Kidney (tissue), 22 donors: ENCODE measurements at places on chromosomes 5 and 9. TPM values are rescaled to one million over a fixed set of nuclear protein-coding genes. Genes with fewer than 3 reads are reported as not detected.
A peak's percentile ranks its signal among the peaks of the same experiment; 100 is the strongest.

The INSL6 gene
- total RNA-seq: 0.47 TPM

The IL4 gene
- not detected for total RNA-seq

DNA sequence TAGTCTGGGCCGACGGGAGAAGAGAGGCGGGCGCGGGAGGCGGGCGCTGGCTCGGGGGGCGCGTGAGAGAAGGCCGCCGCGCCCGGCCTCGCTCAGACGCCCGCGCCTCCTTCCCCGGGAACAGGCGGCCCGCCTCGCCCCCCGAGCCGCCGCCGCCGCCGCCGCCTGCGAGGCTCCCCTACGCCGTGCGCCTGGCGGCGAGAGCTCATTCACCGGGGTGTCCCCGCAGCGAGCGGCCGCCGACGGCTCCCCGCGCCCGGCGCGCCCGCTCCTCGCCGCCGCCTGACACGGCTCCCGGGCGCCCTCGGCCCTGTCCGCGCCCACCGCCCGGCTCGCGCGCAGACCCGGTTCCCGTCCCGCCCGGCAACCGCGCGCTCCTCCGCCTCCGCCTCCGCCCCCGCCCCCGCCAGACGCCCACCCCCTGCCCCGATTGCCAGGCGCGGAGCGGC lies at the start of gene GNAQ:
TSS of gene GNAQ (minus strand) at position 368 of the 449 bp plus-strand sequence. CDS start 576 bp downstream, outside the sequence.
- peak; percentile 77 for DNase-seq
- H3K27ac ChIP-seq: peak within 1 kb of the TSS; percentile 95
- H3K4me3 ChIP-seq: peak within 1 kb of the TSS; percentile 70
- H3K36me3 ChIP-seq: no peaks in the 10 kb centered on the region

DNA sequence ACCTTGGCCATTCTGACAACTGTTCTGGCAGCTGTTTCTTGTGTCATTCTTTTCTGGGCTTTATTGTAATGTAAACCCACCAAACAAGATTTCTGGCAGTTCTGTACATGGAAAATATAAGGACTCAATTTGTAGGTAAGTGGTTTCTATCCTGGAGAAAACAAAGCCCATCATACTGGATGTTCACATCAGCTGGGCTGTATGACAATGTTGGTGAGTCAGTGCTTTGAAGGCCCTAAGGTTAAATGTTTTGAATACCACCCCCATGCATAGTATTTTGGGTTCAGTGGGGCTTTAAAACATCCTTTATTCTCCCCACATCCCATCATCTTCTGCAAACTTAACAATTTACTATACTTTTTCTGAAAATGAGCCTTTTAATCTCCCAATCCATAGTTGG lies 52.5 kb downstream of the SH3GL2 start:
- DNase-seq: no peak
- no peaks in the 10 kb centered on the region for H3K27me3 ChIP-seq
- H3K36me3 ChIP-seq: no peaks in the 10 kb centered on the region
- no peak overlapping the region for H3K27ac ChIP-seq
- H3K4me1 ChIP-seq: no peaks in the 10 kb centered on the region

DNA sequence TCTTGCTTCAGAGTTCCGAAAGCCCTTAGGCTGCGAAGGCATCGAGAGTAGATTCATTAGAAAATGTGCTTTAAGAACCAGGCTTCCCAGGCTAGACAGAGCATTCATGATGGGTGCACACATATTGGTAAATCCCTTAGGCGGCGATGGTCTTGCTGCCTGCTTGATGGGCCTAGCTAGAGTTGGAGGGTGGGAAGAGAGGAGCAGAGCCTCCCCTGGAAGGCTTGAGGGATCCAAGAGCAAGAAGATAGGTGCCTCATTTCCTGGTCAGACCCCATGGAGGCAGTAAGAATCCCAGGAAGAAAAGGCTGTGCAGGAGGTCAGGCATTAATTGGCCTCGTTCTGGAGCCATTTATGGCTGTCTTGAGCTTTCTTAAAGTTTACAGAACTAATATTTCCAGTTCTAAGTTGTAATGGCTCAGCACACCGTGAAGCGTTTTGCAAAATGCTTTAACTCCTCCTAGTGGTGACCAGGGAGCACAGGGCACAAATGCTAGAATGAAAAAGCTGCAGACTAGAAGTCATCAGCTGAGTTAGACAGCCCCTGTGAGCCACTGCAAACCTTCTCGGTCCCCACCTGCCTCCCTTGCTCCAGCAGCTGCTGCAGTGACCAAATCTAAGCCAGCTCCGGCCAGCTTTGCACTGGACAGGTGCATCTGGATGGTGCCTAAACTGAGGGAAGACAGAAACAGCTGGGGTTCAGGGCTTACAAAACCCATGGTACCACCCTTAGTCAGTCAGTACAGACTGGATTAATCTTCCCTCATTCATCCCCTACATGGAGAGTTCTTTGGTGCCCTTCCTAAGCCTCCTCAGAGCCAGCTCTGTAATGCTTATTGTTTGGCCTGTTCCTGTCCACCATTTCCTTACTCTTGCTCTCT lies 14.7 kb downstream of the SLC45A2 start:
- no peak overlapping the region for H3K4me3 ChIP-seq
- H3K4me1 ChIP-seq: no peaks in the 10 kb centered on the region
- no peak for DNase-seq
- H3K36me3 ChIP-seq: no peaks in the 10 kb centered on the region
- no peaks in the 10 kb centered on the region for H3K27me3 ChIP-seq

GRCh38 chr5:172860520-172861443 lies 26.7 kb downstream of the ERGIC1 start:
- H3K36me3 ChIP-seq: no peaks in the 10 kb centered on the region
- H3K27ac ChIP-seq: peak overlapping the region; percentile 97
- H3K4me3 ChIP-seq: no peak overlapping the region
- H3K4me1 ChIP-seq: peaks cover 51% of the 10 kb centered on the region
- DNase-seq: peak; percentile 94

DNA sequence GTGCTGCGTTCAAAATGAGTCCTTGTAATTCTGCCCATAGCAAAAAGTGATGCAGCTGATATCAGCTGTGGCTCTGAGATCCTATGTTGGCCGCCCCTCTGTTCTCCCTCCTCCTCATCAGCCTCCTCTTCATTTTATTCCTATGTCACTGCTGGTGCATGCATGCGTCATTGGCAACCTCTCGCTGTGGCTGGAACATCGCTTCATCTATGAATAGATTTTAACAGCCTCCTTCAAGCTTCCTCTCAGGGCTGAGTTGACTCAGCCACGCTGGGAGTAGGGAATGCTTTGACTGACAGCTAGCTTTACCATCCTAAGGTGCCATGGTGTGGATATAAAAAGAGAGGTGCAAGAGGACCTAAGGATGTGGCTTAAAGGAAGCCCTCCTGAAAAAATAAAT lies 303.5 kb downstream of the PLK2 start:
- no peaks in the 10 kb centered on the region for H3K27me3 ChIP-seq
- H3K4me3 ChIP-seq: no peak overlapping the region
- no peak for DNase-seq
- H3K4me1 ChIP-seq: no peaks in the 10 kb centered on the region
- H3K36me3 ChIP-seq: no peaks in the 10 kb centered on the region
- no peak overlapping the region for H3K27ac ChIP-seq

DNA sequence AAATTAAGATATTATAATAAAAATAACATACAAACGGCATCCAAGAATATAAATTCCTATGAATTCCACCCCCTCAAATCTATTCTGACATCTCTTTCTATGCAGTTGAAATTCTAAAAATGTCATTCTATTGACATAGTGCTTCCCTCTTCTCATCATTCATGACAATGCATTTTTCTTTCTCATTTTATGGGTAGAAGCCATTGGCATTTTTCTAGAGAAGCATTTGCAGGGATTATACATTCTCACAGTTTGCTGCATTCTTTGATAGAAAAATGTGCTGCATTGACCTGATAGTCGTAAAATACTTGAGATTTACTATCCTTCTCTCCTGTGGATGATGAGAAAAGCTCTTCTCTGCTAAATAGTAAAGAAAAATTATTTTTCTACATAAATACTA lies 760.9 kb upstream of the ACO1 start:
- no peaks in the 10 kb centered on the region for H3K36me3 ChIP-seq
- DNase-seq: no peak
- no peaks in the 10 kb centered on the region for H3K4me1 ChIP-seq
- no peak overlapping the region for H3K27ac ChIP-seq
- H3K27me3 ChIP-seq: no peaks in the 10 kb centered on the region
- H3K4me3 ChIP-seq: no peak overlapping the region

- no peaks in the 10 kb centered on the region for H3K27me3 ChIP-seq
- no peaks in the 10 kb centered on the region for H3K4me1 ChIP-seq
- H3K27ac ChIP-seq: no peak overlapping the region
- H3K36me3 ChIP-seq: peaks cover 7% of the 10 kb centered on the region
These were observed 67.4 kb upstream of the TBC1D9B start for GRCh38 chr5:179974946-179975712.

DNA sequence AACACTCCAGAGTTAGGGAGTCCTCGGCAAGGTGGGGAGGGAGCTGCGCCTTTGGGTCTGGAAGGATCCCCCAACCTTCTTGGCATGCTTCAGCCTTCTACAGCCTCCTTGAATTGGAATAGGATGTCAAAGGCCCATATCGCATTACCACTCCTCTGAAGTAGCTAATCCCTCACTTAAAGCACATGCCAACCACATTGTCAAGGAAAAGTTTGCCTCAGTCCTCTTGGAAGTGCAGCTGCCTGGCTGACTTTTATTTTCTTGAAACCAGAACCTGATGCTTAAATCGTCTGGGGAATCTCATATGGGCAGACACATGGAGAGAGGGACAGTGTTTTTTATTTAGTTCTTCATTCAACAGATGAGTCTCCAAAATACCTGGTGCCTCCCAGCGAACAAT lies 14.5 kb downstream of the CXCL14 start:
- peaks cover 20% of the 10 kb centered on the region for H3K4me1 ChIP-seq
- H3K27ac ChIP-seq: no peak overlapping the region
- no peak for DNase-seq
- no peaks in the 10 kb centered on the region for H3K36me3 ChIP-seq
- no peak overlapping the region for H3K4me3 ChIP-seq

GRCh38 chr5:167057665-167058064 lies 1233.8 kb upstream of the WWC1 start:
- peak; percentile 82 for DNase-seq
- no peak overlapping the region for H3K4me3 ChIP-seq
- H3K4me1 ChIP-seq: no peaks in the 10 kb centered on the region
- no peaks in the 10 kb centered on the region for H3K36me3 ChIP-seq

DNA sequence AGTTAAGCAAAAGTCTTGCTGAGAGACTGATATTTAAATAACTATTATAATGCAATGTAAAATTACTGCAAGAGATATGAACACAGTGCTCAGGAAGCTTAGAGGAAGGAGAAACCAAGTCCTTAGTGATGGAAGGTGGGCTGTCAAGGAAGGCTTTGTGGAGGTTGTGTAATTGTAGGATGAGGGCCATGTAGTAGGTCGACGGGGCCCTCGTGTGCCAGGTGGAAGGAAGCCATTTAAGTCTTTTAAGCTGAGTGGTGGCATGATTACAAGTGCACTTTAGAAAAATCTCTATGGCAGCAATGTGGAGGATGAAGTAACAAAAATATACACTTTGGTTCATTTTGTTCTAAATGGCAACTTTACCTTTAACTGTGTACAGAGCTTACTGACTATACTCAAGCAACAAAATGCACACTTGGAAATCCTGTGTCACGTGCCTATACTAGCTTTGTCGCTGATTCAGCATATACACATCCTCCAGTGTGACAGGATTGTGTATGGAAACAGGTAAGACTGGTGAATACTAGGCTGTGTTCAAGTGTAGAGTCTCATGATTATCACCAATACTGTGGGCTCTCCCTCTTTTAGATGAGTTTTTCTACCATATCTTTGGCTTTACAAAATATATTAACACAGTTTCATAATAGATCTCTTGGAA lies 78.6 kb downstream of the TMC1 start:
- H3K4me3 ChIP-seq: no peak overlapping the region
- H3K27ac ChIP-seq: no peak overlapping the region
- H3K36me3 ChIP-seq: no peaks in the 10 kb centered on the region
- H3K27me3 ChIP-seq: no peaks in the 10 kb centered on the region
